ENCODE measurements at places on chromosomes 13 and 19.

- DNase-seq = peak; percentile 24
Measured at GRCh38 chr19:3692141-3693024, 7.9 kb downstream of the PIP5K1C start.

GRCh38 chr19:31340042-31341025, 8.9 kb downstream of the TSHZ3 start:
- no peak for DNase-seq

- DNase-seq = no peak
Measured at GRCh38 chr19:12779162-12779993, 4.0 kb upstream of the HOOK2 start.

DNA sequence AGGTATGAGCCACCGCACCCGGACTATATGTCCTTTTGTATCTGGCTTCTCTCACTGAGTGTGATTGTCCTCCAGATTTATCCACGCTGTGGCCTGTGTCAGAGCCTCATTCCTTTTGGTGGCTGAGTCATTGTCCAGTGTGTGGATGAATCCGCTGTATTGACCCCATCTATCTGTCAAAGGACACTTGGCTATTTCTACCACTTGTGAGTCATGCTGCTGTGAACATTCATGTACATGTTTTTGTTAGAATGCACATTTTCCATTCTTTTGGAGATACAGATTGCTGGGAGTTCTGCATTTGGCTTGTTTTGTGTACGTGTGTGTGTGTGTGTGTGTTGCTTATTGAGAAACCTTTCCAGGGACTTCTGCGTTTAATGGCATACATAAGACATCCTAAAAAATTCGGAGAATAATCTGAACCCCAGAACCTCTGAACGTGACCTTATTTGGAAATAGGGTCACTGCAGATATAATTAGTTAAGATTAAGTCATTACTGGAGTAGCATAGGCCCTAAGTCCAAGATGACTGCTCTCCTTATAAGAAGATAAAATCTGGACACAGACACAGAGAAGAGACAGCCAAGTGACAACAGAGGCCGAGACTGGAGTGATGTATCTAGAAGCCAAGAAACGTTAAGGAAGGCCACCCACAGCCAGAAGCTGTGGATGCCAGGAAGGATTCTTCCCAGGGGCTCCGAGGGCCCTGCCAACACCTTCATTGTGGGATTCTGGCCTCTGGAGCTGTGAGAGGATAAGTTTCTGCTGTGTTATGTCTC, 4.9 kb upstream of the GIPC3 start:
- no peak for DNase-seq

DNA sequence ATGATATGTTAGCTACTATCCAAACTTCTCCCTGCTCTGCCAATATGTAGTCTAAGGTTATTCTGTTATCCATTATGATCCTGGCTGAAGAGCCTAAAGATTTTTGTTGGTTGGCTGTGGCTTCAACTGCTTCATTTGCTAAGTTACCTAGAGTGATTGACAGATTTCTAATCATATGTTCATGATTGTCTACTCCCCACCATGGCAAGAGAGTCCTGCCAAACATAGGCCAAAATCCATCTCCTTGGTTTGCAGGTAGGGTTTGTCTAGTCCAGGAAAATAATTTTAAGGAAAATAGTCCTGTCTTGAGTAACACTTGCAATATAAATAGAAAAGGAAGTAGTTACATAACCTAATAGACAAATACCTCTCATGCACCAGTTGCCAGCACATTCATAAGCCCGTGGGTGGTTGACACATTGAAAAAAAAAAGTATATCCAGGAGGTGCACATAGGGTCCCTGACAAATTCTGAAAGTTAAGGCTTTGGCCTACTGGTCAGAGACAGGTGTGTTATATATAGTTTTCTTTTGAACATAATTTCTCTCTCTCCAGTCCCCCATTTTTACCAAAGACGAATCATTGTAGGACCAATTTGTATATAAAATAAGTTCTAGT, 5.4 kb upstream of the CBY2 start:
- DNase-seq = no peak

DNA sequence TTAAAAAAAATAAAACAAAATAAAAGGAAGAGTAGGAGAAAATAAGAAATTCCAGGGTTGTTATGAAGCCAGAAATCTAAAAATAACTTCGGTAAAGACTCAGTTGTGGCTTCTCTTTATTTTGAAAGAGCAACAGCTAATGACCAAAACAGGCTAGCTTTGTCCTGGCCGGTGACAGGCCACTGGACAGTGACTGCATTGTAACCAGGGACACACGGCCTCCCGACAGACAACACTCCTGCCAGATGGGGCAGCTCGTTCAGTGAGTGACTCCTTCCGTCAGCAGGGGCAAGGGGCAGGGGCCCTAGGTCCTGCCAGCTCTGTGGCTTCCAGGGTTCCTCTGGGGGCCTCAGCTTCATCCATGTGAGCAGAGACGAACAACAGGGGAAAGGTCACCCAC, 173.4 kb downstream of the KATNAL1 start:
- DNase-seq = no peak

GRCh38 chr19:571566-571974, 826 bp upstream of the BSG start:
- no peak for DNase-seq

GRCh38 chr19:720345-721160, 11.8 kb downstream of the PALM start:
- DNase-seq = no peak

- no peak for DNase-seq
Measured at GRCh38 chr13:78317030-78317429, 286.3 kb downstream of the POU4F1 start.

GRCh38 chr13:99087098-99087953, 109.5 kb upstream of the DOCK9 start:
- peak; percentile 90 for DNase-seq

DNA sequence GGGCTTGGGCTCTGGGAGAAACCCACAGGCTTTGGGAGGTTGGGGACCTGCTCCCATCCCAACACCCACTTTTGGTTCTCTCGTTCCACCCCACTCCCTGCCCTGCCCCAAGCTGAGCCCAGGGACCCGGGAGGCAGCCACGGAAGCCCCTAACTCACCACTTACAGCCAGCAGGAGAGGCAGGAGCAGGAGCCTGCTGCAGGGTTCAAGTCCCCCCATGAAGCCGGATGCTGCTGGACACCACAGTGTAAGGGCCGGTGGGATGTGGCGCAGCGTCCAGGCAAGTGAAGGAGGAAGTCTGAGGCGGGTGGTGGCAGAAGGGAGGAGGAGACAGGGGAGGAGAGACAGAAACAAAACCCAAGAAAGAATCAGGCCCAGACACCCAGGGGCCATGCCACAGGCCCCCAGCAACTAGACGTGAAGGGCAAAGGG, at the start of gene TYROBP:
Gene TYROBP, minus strand, starts transcription at position 286 of the 432 bp plus-strand sequence. Its CDS starts 67 bp downstream, at position 219.
- DNase-seq = no peak

Measured in activated CD4-positive, alpha-beta T cell treated with anti-CD3 and anti-CD28 coated beads, Interleukin-2, amount 50 U/mL, for 24 hours (primary cell).